Activated CD8-positive, alpha-beta memory T cell treated with anti-CD3 and anti-CD28 coated beads, Interleukin-2, amount 10 ng/mL, durations not matched to agents 7 days and 5 days (primary cell): ENCODE measurements at places on chromosomes 3 and 15. TPM values are rescaled to one million over a fixed set of nuclear protein-coding genes. Genes with fewer than 3 reads are reported as not detected.

DNA sequence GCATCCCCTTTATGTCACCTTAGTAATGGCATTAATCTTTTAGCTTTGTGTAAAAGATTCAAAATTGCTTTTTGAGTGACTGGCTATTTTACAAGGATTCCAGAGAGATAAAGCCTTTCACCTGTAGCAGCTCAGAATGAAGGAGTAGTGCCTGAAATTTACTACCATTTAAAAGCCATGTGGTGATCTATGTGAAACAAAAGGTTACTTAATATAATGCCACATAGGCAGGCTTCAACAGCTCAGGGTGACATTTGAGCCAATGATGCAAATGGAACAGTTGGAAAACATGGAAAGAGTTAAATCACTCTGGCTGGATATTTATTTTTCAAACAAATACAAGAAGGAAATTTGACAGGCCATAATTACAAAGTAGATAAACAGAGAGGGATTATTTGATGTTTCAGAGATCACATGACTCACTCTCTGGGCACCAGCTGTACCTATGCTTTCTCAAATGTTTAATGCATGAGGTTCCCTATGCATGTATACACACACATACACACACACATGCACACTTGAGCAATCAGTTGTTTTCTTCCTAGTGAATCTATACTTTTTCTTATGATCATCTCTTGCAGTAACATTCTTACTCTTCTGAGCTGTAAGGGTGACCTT, 171.5 kb downstream of the ZMAT3 start:
- DNase-seq = no peak
- H3K36me3 ChIP-seq = no peaks in the 10 kb centered on the region
- H3K4me3 ChIP-seq = no peak overlapping the region
- no peak overlapping the region for H3K27ac ChIP-seq
- H3K4me1 ChIP-seq = no peaks in the 10 kb centered on the region
- no peaks in the 10 kb centered on the region for H3K27me3 ChIP-seq

DNA sequence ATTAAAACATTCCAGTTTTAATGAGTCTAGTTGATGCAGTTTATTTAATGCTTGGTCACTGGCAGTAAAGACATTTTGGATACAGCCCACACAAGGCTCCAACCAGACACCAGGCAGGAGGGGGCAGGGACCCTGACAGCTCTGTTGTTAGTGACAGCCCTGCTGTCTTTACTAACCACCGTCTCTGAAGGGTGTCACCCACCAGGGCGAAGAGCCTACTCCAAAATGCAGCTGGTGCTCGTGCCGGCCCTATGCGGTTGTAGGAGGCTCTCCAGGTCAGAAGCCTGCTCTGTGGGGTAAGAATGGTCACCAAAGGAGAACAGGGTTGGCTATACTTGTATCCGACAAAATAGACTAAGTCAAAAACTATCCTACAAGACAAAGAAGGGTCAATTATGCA, 132.2 kb downstream of the ATP10A start:
- H3K4me3 ChIP-seq = no peak overlapping the region
- H3K36me3 ChIP-seq = peaks cover 10% of the 10 kb centered on the region
- DNase-seq = no peak
- H3K27ac ChIP-seq = no peak overlapping the region
- H3K4me1 ChIP-seq = peaks cover 3% of the 10 kb centered on the region

DNA sequence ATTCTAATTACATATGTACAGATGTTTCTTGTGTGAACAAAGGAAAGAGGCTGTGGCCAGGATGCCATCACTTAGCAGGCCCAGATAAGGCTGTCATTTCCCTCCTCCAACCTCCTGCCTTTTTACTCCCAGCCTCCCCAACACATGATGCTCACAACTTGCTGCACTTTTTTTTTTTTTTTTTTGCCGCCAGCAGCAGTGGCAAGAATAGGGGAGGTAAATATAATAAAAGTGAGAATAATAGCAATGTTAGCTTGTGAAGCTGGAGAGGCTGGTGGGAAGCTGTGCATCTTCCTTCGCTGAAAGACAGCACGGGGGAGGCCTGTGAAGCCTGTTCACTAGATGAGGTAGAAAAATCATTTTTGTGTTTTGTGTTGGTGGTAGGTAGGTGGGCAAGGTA, 42.5 kb upstream of the MYO5C start:
- no peak overlapping the region for H3K27ac ChIP-seq
- H3K4me3 ChIP-seq = no peak overlapping the region
- peaks cover 22% of the 10 kb centered on the region for H3K36me3 ChIP-seq
- no peak for DNase-seq

GRCh38 chr3:50322115-50322385, 495 bp downstream of the HYAL2 start:
- H3K4me3 ChIP-seq = no peak overlapping the region
- no peak overlapping the region for H3K27ac ChIP-seq

DNA sequence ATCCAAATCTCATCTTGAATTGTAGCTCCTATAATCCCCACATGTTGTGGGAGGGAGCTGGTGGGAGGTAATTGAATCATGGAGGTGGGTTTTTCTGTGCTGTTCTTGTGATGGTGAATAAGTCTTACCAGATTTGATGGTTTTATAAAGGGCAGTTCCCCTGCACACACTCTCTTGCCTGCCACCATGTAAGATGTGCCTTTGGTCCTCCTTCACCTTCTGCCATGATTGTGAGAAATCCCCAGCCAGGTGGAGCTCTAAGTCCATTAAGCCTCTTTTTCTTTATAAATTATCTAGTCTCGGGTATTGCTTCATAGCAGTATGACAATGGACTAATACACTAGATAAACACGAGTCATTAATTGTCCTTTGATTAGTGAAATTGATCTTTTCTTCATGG, 214.5 kb upstream of the CFAP20DC start:
- H3K4me1 ChIP-seq = no peaks in the 10 kb centered on the region
- H3K4me3 ChIP-seq = no peak overlapping the region
- no peak for DNase-seq
- H3K36me3 ChIP-seq = peaks cover 2% of the 10 kb centered on the region

- H3K27ac ChIP-seq = no peak overlapping the region
- H3K27me3 ChIP-seq = no peaks in the 10 kb centered on the region
- no peak for DNase-seq
- H3K4me3 ChIP-seq = no peak overlapping the region
- H3K4me1 ChIP-seq = peaks cover 5% of the 10 kb centered on the region
- H3K36me3 ChIP-seq = no peaks in the 10 kb centered on the region
Measured at GRCh38 chr3:114380233-114380651, 86.4 kb downstream of the TIGIT start.

- no peak for DNase-seq
- H3K36me3 ChIP-seq = no peaks in the 10 kb centered on the region
- H3K4me1 ChIP-seq = no peaks in the 10 kb centered on the region
Measured at GRCh38 chr3:95343228-95343627, 1280.4 kb downstream of the NSUN3 start.

The NAA50 gene
- 134 TPM for total RNA-seq
